ENCODE measurements at places on chromosomes 1 and 21. TPM values are rescaled to one million over a fixed set of nuclear protein-coding genes. Genes with fewer than 3 reads are reported as not detected.
A peak's percentile ranks its signal among the peaks of the same experiment; 100 is the strongest.

- DNase-seq: no peak
Measured at GRCh38 chr1:224785040-224785328, 144.5 kb upstream of the DNAH14 start.

GRCh38 chr1:218785928-218786327 is 387.8 kb upstream of the LYPLAL1 start:
- DNase-seq: peak; percentile 4

GRCh38 chr1:32350785-32351398 is 11.4 kb downstream of the FAM229A start:
- peak; percentile 59 for DNase-seq

- DNase-seq: peak; percentile 76
Measured at GRCh38 chr1:226626577-226626956, 78.0 kb downstream of the STUM start.

DNA sequence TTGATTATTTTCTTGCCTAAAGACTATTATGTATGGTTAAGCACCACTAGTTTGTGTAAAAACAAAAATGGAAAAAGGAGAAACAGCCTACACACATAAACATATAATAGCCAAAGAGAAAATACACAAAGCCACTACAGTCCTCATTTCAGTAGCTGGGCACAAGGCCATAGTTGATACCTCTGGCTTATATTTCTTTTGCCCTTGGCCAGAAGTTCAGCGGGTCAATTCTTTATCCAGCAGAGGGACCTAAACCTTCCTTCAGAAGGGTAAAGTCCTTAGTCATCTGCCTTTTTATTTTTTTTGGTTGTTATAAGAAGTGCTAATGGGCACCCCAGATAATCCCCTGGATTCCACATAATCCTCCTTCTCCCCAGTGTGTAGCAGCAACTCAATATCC is 134.1 kb downstream of the PIGK start:
- no peak for DNase-seq

DNA sequence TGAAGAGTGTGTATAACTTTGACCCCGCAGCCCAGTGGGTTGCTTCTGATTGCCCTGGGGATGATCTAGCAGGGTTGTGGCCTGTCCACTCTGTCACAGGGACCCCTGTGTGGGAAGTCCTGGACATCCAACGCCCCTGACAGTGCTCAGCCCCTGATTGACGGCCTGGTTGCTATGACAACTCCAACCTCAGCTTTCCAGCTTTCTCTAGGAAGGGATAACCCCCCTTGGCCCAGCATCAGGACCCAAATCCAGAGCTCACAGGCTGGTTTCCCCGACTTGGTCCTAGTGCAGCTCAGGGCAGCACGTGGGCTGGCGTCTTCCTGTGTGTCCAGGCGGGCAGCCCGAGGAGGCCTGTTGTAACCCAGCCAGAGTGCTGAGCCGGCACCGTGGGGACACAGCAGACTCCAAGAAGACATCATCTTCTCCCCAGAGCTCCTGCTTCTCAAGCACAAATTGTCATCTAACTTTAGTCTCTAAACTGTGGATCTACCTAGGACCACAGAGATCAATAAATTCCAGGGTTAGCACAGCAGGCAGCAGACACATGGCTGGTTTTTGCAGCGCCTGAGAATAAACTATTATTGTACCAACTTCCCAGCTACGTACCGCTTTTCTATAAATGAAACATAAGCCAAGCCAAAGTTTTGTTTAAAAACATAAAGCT is 18.9 kb upstream of the PDXK start:
- DNase-seq: no peak

The CFAP107 gene
- under 0.01 TPM for total RNA-seq

The NFYC gene
- total RNA-seq: 31.8 TPM

The OR2L2 gene
- total RNA-seq: 0.41 TPM

DNA sequence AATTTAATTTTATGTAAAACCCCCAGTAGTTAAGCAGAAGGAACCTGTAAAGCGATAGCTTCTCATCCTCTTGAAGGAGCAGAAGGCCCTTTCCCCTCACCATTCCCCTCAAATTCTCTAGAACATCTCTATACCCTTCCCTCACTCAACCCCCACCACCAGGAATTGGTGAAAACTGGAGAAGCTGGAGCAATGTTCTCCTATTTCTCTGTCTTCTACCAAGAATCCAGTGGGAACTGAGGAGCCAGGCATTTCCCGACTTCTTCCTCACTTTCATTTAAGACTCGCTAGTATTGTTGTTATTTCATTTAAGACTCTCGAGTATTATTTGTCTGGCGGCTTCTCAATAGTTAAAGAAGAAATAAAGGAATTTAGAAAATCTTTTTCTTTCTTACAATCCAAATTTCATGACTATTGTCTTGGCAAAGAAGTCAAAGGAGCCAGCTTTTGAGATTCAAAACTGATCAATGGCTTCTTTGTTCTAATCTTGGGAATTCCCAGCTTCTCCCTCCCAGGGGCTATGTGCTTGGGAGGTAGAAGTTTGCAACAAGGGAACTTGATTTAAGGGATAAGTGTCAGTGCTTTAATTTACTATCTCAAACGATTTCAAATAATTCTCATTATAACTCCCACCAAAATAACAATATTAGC is 253.3 kb upstream of the ADGRL2 start:
- DNase-seq: no peak

The NPPB gene
- total RNA-seq: 0.41 TPM

DNA sequence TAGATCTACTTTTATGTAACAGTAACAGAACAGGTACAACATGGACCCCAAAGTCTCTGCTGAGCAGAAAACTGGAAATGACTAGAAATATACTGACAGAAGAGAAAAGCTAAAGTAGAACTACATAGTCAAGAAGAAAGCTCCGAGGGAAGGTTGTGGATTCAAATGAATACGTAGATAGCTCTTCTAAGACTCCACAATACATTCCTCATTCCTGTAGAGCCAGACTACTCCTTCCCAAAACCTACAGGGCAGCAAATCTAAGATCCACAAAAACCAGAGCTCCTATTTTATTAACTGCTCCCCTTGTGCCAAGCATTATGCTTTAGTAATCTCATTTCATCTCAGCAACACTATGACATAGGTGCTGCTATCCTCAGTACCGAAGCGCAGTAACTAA is 35.2 kb downstream of the ARID4B start:
- DNase-seq: no peak

DNA sequence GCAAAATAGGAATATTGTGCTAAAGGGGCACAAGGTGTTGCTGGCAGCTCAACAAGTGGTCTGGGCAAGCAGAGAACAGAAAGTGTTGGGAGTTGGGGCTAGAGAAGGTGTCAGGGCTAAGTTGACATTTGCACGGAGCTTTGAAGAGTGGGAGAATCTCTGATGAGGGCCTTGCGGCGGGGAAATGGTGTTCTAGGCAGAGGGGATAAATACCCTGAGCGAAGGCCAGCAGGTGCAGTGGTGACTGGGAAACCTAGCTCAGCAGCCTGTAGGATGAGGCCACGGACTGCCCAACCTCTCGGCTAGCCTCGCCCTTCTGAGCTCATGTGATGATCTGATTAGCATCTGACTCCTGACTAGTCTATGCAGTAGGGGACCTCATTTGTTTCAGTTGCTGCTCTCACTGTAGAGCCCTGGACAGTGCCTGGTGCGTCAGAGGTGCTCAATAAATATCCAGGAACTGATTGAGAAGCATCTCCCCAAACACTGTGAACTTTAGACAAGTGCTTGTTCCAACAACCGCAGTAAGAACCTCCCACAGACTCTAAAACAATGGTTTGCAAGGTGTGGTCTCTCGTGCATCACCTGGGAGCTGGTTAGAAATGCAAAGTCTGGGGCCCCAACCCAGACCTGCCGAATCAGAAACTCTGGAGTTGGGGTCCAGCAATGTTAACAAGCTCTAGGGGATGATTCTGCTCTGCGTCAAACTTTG is 1.0 kb upstream of the FOXO6 start:
- no peak for DNase-seq

DNA sequence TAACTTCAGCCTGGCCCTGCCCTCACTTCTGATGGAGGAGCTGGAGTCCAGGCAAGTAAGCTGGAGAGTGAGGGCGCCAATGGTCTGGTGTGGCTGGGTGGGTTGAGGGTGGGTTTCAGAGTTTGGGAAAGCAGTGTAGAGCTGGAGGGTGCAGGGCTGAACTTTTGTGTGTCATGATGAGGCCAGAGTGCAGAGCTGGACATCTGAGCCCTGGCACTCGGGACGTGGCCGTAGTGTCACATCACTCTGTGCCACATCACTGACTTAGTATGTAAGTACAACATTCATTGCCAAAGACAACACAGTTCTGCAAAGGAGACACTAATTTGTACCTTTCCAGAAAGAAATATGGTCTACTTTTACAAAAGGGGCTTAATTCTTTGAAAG is 15.8 kb downstream of the SPATA46 start:
- no peak for DNase-seq

GRCh38 chr1:82215056-82215852 is 414.5 kb downstream of the ADGRL2 start:
- no peak for DNase-seq

The SOX13 gene
- 1.6 TPM for total RNA-seq

The MIGA1 gene
- total RNA-seq: 24.1 TPM

The HECTD3 gene
- 14.3 TPM for total RNA-seq

The JAM2 gene
- 15.5 TPM for total RNA-seq

DNA sequence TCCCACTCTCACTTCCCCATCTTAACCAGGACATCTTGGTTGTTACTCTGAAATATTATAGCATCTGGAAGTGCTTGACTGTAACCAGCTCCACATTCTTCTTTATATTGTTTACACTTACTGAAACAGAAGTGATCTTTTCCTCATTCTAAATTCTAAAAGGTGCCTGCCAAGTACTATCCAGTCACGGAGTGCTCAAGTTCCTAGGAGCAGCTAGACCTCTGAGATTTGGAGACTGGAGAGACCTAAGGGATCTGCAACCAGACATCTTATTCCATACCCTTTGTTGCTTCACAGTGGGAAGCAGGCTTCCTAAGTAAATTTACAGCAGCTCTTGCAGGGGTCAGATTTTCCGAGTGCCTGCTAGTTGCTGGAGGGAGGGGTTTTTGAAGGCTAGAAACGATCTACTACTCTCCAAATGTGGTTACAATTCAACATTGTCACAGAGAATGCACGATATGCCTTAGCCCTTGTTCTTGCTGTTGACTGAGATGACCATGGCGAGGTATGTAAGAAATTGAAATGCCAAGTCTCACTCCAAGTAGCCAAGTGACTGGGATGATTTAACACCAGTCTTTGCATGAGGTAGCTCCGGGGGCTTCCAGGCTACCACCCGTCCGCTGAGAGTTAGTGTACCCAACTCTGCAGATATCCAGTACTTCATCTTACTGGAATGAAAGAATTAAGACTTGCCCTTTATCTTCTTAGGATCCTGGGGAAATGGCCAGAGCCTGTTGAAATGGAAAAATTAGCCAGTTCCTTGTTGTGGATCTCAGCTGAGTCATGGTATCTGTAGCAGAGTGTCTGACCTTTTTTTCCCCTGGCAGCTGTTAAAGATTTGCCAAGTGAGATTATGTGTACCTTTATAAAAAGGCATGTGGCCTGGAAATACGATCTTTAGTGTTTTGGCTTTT is 150.8 kb downstream of the MAST2 start:
- DNase-seq: no peak
